Osteoblast (primary cell): ENCODE measurements at places on chromosomes 3 and 15. TPM values are rescaled to one million over a fixed set of nuclear protein-coding genes. Genes with fewer than 3 reads are reported as not detected.

CELSR3 gene
- total RNA-seq, result 1.2 and 1.4 TPM in 2 replicates

GMPPB gene
- 17.4 and 21.0 TPM in 2 replicates for total RNA-seq

CEP19 gene
- total RNA-seq, result 3.6 and 3.8 TPM in 2 replicates

ARGFX gene
- not detected in 2 replicates for total RNA-seq

GOLGA6L4 gene
- total RNA-seq, result 1.5 and 1.8 TPM in 2 replicates

LINGO1 gene
- total RNA-seq, result under 0.01 and 1.1 TPM in 2 replicates

CHST13 gene
- under 0.01 TPM in 1 of 2 replicates, not detected in the other for total RNA-seq

LRTM1 gene
- not detected in 2 replicates for total RNA-seq
